Epithelial cell of proximal tubule (primary cell): ENCODE measurements at places on chromosomes 2 and 18. TPM values are rescaled to one million over a fixed set of nuclear protein-coding genes. Genes with fewer than 3 reads are reported as not detected.

MGAT4A gene
- 1.5 and 4.4 TPM in 2 replicates for total RNA-seq

FAM124B gene
- total RNA-seq, result 0.07 TPM in 1 of 2 replicates, not detected in the other

SMYD1 gene
- not detected in 2 replicates for total RNA-seq

CREB1 gene
- total RNA-seq, result 27.5 and 28.1 TPM in 2 replicates

TIA1 gene
- 41.4 and 58.0 TPM in 2 replicates for total RNA-seq

CCBE1 gene
- total RNA-seq, result 1.8 and 3.3 TPM in 2 replicates

EFEMP1 gene
- 30.0 and 42.8 TPM in 2 replicates for total RNA-seq

CKAP2L gene
- 18.8 and 23.4 TPM in 2 replicates for total RNA-seq

TGFA gene
- 40.1 and 89.1 TPM in 2 replicates for total RNA-seq

RFX8 gene
- total RNA-seq, result not detected in 2 replicates

FAM161A gene
- total RNA-seq, result 3.6 and 5.2 TPM in 2 replicates

FNDC4 gene
- total RNA-seq, result 7.3 and 26.6 TPM in 2 replicates

CDH2 gene
- total RNA-seq, result 74.5 and 78.2 TPM in 2 replicates

SATB2 gene
- total RNA-seq, result 1.8 and 2.7 TPM in 2 replicates

LHCGR gene
- not detected in 2 replicates for total RNA-seq

DSG1 gene
- total RNA-seq, result not detected in 2 replicates

CRYGC gene
- not detected in 2 replicates for total RNA-seq

PSMA8 gene
- total RNA-seq, result not detected in 2 replicates

TUBA4B gene
- 0.52 TPM in 1 of 2 replicates, not detected in the other for total RNA-seq

CTNNA2 gene
- 0.06 and 0.36 TPM in 2 replicates for total RNA-seq

DNER gene
- 1.3 and 2.7 TPM in 2 replicates for total RNA-seq

GPR39 gene
- 9.0 and 10.8 TPM in 2 replicates for total RNA-seq

REG3G gene
- not detected in 2 replicates for total RNA-seq

KCNG3 gene
- total RNA-seq, result not detected in 2 replicates

COL6A3 gene
- 1.7 and 13.0 TPM in 2 replicates for total RNA-seq

CGREF1 gene
- 1.0 and 2.3 TPM in 2 replicates for total RNA-seq

RGPD3 gene
- 0.29 and 0.46 TPM in 2 replicates for total RNA-seq

VIL1 gene
- not detected in 2 replicates for total RNA-seq

C2orf72 gene
- 0.29 and 3.8 TPM in 2 replicates for total RNA-seq

INPP1 gene
- total RNA-seq, result 6.5 and 8.7 TPM in 2 replicates

CARF gene
- 1.5 and 5.5 TPM in 2 replicates for total RNA-seq

LCT gene
- not detected in 2 replicates for total RNA-seq

PTPN4 gene
- total RNA-seq, result 6.4 and 9.6 TPM in 2 replicates

OTOF gene
- not detected in 2 replicates for total RNA-seq

DSC1 gene
- not detected in 2 replicates for total RNA-seq

VWC2L gene
- total RNA-seq, result not detected in 2 replicates

SF3B6 gene
- total RNA-seq, result 159 and 226 TPM in 2 replicates

ASB18 gene
- total RNA-seq, result not detected in 2 replicates

TXNDC2 gene
- not detected in 2 replicates for total RNA-seq

FEV gene
- not detected in 2 replicates for total RNA-seq
